ENCODE measurements at places on chromosomes 3 and 15. TPM values are rescaled to one million over a fixed set of nuclear protein-coding genes. Genes with fewer than 3 reads are reported as not detected.
A peak's percentile ranks its signal among the peaks of the same experiment; 100 is the strongest.

DNA sequence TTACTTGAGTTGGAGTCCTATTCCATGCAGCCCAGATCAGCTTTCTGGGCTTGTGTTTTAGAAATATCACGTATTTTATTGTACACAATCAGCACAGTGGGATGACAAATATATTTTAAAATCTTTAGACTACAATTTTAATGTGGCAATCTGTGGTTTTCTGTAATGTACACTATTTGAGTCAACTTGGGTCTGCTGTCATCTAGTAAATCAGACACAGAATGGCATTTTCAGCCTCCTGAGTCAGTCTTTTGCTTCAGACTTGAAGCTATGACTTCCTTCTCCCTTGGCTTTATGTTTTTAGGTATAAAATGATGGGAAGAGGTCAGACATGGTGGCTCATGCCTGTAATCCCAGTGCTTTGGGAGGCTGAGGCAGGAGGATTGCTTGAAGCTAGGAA, 232.1 kb downstream of the NECTIN3 start:
- H3K4me3 ChIP-seq: no peak overlapping the region
- no peak for DNase-seq
- no peaks in the 10 kb centered on the region for H3K4me1 ChIP-seq

GRCh38 chr3:141753399-141753798, 9.8 kb upstream of the GRK7 start:
- H3K4me1 ChIP-seq: no peaks in the 10 kb centered on the region
- no peak for DNase-seq
- no peak overlapping the region for H3K27ac ChIP-seq
- no peaks in the 10 kb centered on the region for H3K36me3 ChIP-seq
- H3K4me3 ChIP-seq: no peak overlapping the region
- H3K27me3 ChIP-seq: no peaks in the 10 kb centered on the region

Gene NTRK3
- 0.72 TPM for total RNA-seq

DNA sequence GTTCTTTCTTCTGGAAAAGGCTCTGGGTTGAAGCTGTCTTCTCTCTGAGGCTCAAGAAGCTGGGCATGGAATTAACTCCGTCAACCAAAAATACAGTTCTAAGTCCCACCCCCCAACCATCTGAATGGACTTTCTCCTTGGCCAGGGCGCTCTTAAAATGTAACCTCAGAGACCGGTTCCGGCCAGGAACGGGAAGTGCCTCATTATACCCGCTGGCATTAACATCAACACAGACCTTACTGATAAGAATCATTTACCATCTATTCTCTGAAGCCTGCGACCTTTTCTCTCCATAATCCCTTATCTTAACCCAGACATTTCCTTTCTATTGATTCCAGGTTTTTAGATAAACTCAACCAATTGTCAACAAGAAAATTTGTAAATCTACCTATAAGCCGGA, 64.7 kb downstream of the ATP1B3 start:
- no peaks in the 10 kb centered on the region for H3K36me3 ChIP-seq
- H3K27ac ChIP-seq: no peak overlapping the region
- no peak for DNase-seq
- no peak overlapping the region for H3K4me3 ChIP-seq
- peaks cover 11% of the 10 kb centered on the region for H3K4me1 ChIP-seq

DNA sequence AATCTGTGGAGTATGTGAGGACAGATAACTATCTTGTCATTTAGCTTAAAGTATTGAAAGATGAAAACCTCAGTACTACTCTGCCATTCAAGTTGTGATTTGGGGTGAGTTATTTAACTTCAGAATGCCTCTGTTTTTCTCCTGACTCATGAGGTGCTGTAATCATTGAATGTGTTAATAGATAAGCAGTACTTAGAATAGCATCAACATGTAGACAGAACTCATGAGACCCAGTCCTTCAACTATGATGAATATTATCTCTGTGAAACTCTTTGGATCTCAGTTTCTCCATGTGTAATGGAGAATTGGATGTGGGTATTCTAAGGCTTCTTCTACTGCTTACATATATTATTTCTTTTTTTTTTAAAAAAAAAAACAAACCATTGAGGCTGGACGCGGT, 431.4 kb downstream of the GRM7 start:
- H3K27ac ChIP-seq: no peak overlapping the region
- DNase-seq: no peak
- H3K4me1 ChIP-seq: no peaks in the 10 kb centered on the region

- H3K27ac ChIP-seq: no peak overlapping the region
- peaks cover 21% of the 10 kb centered on the region for H3K4me1 ChIP-seq
- H3K36me3 ChIP-seq: no peaks in the 10 kb centered on the region
- no peak for DNase-seq
- no peak overlapping the region for H3K4me3 ChIP-seq
- peaks cover 38% of the 10 kb centered on the region for H3K27me3 ChIP-seq
Measured at GRCh38 chr3:194007592-194008337, 128.2 kb upstream of the HES1 start.

GRCh38 chr3:126684218-126684751, 19.8 kb upstream of the CHCHD6 start:
- H3K27me3 ChIP-seq: peaks cover 41% of the 10 kb centered on the region
- DNase-seq: peak; percentile 89
- no peaks in the 10 kb centered on the region for H3K36me3 ChIP-seq
- peaks cover 28% of the 10 kb centered on the region for H3K4me1 ChIP-seq
- no peak overlapping the region for H3K4me3 ChIP-seq

- no peak for DNase-seq
- no peak overlapping the region for H3K4me3 ChIP-seq
- H3K27me3 ChIP-seq: no peaks in the 10 kb centered on the region
- peaks cover 3% of the 10 kb centered on the region for H3K4me1 ChIP-seq
Measured at GRCh38 chr15:90674476-90674875, 42.7 kb upstream of the BLM start.

Gene C2CD4A
- total RNA-seq: under 0.01 TPM

- H3K36me3 ChIP-seq: no peaks in the 10 kb centered on the region
- no peaks in the 10 kb centered on the region for H3K27me3 ChIP-seq
- DNase-seq: no peak
- no peak overlapping the region for H3K27ac ChIP-seq
- H3K4me1 ChIP-seq: peaks cover 36% of the 10 kb centered on the region
Measured at GRCh38 chr15:72787526-72787925, 4.0 kb upstream of the ADPGK start.

Gene GABRR3
- not detected for total RNA-seq

Gene RTP1
- total RNA-seq: not detected

DNA sequence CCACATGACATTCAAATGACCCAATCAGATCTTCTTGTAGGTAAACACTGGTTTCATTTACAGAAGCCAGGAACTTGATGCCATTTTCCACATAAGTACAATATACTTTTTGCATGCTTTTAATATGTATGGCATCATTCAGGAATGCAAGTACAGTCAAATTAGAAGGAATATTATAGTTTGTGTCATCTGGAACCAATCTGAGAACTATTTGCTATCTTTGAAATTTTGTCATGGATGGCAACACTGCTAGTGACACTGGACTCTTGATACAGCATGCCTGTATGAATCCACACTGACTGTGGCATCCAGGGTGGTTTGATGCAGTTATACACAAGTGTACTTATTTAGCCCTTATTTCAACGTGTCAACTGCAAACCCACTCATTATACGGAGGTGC, 141.6 kb downstream of the EBLN2 start:
- no peak for DNase-seq
- no peak overlapping the region for H3K27ac ChIP-seq
- no peak overlapping the region for H3K4me3 ChIP-seq
- H3K36me3 ChIP-seq: no peaks in the 10 kb centered on the region
- no peaks in the 10 kb centered on the region for H3K4me1 ChIP-seq

DNA sequence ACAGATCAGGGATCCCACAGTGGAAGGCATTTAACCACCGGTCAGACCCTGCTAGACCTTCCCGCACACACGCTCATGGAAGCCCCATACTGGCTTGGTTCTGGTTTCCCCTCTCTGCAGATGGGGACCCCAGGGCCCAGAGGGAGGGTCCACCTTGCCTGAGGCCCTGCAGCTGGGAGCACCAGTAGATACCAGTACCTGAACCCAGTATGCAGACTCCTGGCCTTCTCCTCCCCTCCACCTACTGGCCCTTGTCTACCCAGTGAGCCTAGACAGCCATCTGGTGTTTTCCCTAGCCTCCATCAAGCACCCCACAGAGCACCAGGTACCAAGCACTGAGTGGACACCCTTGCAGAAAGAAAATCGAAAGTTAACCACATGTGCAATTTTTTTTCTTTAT, 65.1 kb downstream of the MEGF11 start:
- H3K27me3 ChIP-seq: peaks cover 18% of the 10 kb centered on the region
- DNase-seq: peak; percentile 39
- H3K4me1 ChIP-seq: no peaks in the 10 kb centered on the region

GRCh38 chr15:84654689-84655453, 788 bp upstream of the WDR73 start:
- H3K36me3 ChIP-seq: peaks cover 19% of the 10 kb centered on the region
- peak; percentile 96 for DNase-seq
- peak overlapping the region; percentile 77 for H3K27ac ChIP-seq
- H3K4me1 ChIP-seq: peaks cover 34% of the 10 kb centered on the region

DNA sequence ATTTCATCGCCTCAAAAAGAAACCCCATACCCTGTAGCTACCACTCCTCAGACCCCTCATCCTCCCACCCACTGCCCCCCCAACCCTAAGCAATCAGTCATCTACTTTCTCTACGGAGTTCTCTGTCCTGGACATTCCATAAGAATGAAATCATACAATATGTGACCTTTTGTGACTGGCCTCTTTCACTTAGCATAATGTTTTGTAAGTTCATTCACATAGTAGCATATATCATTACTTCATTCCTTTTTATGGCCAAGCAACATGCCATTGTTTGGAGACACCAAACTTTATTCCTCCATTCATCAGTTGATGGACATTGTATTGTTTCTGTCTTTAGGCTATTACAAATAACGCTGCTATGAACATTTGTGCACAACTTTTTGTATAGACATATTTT, 64.2 kb downstream of the TNIK start:
- no peak for DNase-seq
- no peaks in the 10 kb centered on the region for H3K4me1 ChIP-seq

- H3K4me1 ChIP-seq: peaks cover 15% of the 10 kb centered on the region
- peak overlapping the region; percentile 27 for H3K27ac ChIP-seq
- no peak overlapping the region for H3K4me3 ChIP-seq
- H3K36me3 ChIP-seq: peaks cover 29% of the 10 kb centered on the region
Measured at GRCh38 chr3:150623945-150624344, 20.8 kb downstream of the SELENOT start.

All from osteoblast (primary cell).